ENCODE measurements at places on chromosomes 3 and 15. TPM values are rescaled to one million over a fixed set of nuclear protein-coding genes. Genes with fewer than 3 reads are reported as not detected.

Gene CMTM7
- 62.6 TPM for total RNA-seq

Gene C3orf20
- total RNA-seq, result 0.10 TPM

Gene TRH
- total RNA-seq, result not detected

Gene KNG1
- total RNA-seq, result not detected

All from activated CD4-positive, alpha-beta T cell treated with anti-CD3 and anti-CD28 coated beads, Interleukin-2, amount 10 ng/mL, durations not matched to agents 7 days and 5 days (primary cell).